NCI-H2029 (cell line): ENCODE measurements at places on chromosomes 7 and 10.

DNA sequence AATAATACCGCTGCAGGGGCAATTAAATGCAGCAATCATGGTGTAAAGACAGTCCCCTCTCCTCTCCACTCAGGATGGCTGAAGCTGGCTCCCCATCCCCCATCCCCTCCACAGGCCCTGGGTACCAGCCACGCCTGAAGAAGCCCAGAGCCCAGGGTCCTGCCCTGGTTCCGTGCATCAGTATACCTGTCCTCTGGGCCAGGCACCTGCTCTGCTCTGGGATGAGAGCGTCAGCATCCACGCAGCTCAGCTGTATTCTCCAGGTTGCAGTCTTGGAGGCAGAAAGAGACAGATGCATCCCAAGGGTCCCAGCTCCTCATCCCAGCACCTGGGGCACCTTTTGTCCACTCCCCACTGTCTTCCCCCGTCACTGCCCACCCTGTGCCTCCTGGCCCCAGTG lies 233.8 kb downstream of the TCERG1L start:
- DNase-seq, result no peak

DNA sequence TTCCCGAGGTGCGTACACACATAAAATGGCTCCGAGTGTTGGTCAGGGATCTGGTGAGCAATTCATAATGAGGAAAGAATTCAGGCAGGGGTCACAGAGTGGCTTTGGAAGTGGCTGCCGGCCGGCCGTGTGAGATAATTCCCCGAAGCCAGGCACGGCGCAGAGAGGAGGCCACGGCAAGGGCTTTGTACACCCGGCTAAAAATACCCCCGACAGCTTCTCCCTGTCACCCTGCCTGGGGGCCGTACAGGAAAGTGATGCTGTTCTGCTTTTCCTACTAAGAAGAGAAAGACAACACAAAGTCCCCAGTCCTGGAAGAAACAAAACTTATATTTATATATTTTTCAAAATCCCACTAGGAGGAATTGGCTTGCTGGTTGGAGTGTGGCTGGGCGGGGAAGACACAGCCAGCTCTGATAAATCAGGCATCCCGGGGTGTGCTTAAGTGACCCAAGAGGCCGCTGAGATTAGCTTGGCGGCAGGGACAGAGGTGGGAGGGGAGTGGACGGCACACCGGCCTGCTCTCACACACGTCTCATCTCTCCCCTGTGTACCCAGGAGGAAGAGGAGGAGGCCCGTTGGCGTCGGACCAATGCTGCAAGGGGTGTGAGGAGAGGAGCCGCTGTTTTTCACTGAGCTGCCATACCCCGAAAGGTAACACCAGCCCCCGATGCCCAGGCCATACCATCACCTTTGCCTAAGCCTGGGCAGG lies 70.5 kb downstream of the ZMIZ1 start:
- no peak for DNase-seq

DNA sequence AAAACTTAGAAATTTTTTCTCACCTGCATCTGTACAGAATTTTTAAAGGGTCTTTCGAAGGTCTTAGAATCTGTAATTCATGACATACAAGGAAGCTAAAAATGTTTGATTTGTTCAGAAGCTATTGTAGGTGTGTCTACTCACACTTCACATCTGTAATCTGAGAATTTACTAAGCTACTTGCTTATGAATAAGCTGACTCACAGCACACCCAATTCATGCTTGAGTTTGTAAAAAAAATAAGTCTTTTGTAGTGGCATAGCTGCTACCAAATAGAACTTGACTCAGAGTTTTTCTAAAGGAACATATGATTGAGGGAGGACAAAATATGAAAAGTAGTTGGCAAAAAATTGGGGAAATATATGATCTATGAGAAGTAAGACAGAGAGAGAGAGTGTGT lies 12.7 kb upstream of the AGR2 start:
- peak; percentile 50 for DNase-seq

DNA sequence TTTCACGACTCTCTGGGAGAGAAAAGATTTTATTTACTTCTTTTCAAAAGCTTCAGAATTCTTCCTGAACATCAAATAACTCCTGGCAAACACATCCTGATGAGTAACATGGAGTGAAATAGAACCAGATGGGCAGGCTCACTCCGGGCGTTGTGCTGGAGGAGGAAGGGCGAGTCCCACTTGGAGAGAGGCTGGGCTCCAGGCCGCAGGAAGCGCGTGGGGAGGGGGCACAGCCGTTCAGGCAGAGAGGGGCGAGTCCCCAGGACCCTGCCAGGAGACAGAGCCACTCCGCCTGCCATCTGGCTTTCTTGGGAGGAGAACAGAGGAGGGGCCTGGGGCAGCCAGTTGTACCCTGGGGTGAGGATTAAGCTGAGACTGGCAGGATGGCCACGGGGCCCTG lies 265.9 kb upstream of the ZMIZ1 start:
- DNase-seq, result no peak

DNA sequence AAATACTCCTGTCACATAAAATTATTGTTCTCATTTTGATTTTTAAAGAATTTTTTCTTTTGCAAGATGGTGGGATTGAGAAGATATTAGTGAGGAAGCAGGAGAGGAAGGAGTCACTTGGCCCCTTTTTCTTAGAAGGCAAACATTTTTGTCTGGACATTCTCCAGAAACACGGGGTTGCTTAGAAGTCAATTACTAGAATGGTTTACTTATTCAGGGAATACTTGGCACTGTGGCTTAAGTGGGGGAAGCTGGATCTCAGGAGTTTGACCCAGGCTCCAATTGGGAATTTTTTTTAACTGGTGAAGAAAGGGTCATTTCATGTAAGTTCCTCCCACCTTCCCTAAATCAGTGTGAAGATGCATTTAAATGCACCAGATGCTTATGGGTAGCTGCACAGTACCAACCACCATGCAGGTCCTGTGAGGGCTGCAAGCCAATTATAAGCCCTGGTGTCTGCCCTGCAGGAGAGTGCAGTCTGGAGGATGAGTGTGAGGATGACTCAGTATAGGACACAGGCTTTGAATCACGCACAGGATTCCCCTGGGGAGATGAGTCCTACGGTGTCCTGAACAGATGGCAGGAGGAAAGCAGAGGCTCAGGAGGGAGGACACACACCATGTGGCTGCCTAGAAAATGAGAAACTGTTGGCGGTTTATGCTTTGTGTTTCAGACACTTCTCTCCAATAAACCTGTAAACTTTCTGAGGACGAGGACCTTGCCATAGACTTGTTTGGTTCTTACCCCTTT lies 299.1 kb downstream of the PLXNA4 start:
- no peak for DNase-seq

GRCh38 chr7:12647364-12648219 lies 39.8 kb upstream of the ARL4A start:
- no peak for DNase-seq

- DNase-seq, result no peak
These were observed 52.0 kb upstream of the SMNDC1 start for GRCh38 chr10:110356628-110357245.

DNA sequence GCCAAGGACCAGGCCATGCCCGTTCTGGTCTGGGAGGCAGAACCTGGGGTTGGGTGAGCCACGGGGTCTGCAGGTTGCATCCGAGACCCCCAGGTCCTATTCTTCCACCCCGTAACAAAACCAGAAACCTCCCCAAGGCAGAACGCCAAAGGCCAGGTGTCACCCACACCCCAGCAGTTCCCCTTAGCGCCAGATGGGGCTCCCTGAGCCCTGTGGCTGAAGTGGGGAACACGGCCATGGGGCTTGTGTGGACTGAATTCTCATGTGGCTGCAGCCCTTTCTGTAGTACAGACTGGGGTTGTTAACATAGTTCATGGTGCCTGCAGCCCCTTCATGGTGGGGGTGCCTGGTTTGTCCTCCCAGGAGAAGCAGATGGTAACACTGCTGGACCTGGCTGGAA lies 10.2 kb downstream of the BRI3 start:
- DNase-seq, result no peak

DNA sequence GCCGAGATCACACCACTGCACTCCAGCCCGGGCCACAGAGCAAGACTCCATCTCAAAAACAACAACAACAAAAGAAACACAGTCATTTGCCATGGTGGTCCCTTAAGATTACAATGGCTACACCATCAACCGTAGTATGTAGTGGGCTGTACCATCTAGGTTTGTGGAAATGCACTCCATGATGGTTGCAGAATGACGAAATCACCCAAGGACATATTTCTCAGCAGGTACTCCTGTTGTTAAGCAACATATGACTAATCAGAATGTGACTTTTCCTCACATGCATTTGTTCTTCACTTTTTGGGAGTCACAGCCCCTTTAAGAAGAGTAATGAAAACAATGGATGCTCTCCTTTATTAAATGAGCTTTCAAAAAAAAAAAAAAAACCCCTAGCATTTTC lies 11.0 kb downstream of the SVIL start:
- no peak for DNase-seq

GRCh38 chr7:54995610-54996363 lies 23.0 kb upstream of the EGFR start:
- DNase-seq, result no peak

DNA sequence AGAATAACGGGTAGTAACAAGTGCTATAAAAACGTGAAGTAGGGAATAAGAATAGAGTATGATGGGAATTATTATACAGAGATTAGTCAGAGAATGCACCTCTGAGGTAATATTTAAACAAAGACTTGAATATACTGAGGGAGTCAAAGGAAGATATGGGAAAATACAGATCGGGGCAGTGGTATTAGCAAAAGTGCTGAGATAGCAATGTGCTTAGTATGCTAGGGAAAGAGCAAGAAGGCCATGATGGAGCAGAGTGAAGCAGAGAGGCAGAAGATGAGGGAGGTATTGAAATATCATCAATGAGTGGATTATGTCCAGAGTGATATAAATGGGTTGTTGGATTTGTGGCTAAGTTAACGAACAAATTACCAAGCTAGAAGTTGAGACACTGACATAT lies 96.5 kb upstream of the GPR22 start:
- DNase-seq, result no peak

- no peak for DNase-seq
These were observed 118.5 kb downstream of the LYZL1 start for GRCh38 chr10:29407280-29407858.

DNA sequence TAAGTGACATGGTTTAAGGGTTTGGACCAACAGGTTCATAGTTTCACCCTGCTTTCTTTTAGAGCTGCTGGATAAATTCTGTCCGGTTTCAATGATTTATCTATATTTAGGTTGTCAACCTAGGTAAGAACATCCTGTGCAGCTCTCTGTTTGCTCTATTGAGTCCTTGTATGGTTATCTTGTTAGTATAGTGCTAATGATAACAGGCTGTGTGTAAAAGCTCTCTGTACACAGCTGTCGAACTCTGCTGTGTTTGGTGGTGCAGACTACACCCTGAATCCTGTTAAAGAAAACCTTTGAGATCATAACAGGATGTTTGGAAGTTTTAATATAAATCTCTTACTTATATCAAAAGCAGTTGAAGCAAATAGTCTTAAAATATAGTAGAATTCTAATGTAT lies 219.2 kb downstream of the SDK1 start:
- DNase-seq, result peak; percentile 80

DNA sequence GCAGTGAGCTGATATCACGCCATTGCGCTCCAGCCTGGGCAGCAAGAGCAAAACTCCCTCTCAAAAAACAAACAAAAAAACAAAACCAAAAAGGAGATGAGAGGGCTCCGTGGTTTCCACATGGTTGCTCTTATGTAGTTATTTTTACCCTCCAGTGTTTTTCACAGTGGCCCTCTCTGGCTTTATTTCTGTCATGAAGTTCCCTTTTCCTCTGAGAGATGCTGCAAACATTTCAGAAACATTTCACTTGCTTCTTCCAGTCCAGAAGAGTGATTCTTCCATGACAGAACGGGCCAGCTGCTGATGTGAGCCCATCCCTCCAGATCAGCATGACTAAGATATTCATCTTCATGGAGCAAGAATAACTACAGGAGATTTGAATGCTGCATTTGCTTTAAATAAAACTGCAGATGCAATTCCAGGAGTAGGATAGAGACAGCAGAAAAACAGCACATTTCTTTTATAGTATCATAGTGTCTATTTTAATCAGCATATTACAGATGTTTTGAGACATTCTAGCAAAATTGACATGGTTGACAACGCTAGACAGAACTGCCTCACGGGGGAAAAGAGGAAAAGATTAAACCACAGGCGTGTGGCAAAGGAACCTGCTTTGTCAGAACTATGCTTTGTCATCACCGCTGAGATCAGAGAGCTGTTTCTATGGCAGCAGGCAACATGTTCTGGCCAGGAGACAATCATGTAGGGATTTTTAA lies 40.3 kb downstream of the NRCAM start:
- peak; percentile 72 for DNase-seq

GRCh38 chr10:74924251-74924963 lies 98.0 kb downstream of the KAT6B start:
- no peak for DNase-seq

DNA sequence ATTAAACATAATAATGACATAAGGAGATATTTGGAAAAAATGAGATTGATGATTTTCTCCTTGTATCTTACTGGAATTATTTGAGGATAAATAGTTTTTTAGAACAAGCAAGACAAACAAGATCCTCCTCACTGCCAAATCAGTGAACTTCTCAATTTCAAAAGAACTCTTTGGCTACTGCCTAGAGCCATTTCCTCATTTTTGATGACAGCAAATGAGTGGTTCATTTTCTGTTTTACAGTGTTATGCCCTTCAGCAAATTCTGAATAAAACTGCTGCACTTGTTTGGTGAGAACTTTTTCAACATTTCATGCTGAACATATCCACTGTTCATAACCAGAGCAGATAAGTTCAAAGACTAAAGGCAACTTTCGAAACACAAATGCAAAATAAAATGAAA lies 42.5 kb upstream of the AHR start:
- DNase-seq, result no peak

- DNase-seq, result no peak
These were observed 576.6 kb upstream of the SORCS1 start for GRCh38 chr10:107740962-107741690.

DNA sequence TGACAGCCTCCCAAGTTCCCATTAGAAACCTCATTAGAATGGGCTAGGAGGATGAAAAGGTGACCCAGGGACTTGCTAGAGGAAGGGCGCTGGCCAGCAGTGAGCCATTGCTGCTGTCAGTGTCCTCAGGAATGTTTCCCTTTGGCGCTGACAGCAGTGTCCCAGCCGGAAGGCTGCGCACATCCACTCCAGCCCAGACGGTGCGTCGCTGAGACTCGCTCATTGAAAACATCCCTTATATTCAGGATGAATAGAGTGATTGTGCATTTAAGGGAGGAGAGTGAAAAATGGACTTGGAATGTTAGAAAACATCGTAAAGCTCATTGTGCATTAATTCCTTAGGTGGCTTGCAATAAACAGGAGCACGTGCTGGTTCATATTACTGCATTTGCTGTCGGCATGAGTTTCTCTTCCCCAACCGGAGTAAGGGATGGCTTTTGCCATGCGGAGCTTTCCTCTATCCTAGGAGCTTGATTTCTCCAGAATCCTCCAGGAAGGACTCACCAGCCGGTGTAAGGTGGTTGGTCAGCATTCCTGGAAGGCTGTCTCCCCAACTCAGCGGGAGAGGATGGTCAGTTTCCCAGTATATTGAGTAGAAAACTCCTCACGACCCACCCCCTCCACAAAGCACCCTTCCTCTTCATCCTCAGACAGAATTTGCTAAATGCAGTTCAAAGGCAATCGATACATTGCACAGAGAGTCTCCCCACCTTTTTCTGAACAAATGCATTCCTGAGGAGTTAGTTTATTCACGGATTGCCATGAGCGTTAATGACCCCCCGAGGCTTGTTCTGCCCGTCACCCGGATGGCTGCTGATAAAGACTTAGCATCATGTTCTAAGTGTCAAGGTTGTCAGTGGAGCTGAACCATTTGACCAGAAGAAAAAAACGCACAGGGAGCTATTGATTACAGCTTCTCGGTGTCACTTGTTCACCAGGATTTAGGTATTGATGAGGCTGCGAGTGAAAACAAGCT lies 201.8 kb downstream of the EBF3 start:
- DNase-seq, result no peak
